Epithelial cell of proximal tubule (primary cell): ENCODE measurements at places on chromosomes 1 and 21.

- no peak for DNase-seq
Observed at GRCh38 chr1:179448437-179449149, 82.8 kb downstream of the AXDND1 start.

DNA sequence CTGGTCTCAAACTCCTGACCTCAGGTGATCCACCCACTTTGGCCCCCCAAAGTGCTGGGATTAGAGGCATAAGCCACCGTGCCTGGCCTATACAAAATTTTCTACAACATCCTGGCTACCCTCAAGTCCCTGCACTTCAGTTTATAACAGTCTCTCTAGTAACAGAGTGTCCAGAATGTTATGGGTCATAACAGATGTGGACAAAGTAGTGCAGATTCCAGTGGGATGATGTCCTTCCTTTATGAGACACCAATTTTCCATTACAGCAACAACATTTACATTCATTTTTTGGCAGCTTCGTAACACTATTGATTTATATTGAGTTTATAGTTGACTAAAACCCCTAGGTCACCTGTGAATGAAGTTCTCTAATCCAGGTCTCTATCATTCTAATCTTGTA is 429.4 kb upstream of the PTBP2 start:
- DNase-seq: no peak

GRCh38 chr1:3695326-3696217 is 43.3 kb downstream of the TP73 start:
- DNase-seq: no peak

GRCh38 chr1:203073469-203073868 is 12.3 kb downstream of the MYOG start:
- no peak for DNase-seq

DNA sequence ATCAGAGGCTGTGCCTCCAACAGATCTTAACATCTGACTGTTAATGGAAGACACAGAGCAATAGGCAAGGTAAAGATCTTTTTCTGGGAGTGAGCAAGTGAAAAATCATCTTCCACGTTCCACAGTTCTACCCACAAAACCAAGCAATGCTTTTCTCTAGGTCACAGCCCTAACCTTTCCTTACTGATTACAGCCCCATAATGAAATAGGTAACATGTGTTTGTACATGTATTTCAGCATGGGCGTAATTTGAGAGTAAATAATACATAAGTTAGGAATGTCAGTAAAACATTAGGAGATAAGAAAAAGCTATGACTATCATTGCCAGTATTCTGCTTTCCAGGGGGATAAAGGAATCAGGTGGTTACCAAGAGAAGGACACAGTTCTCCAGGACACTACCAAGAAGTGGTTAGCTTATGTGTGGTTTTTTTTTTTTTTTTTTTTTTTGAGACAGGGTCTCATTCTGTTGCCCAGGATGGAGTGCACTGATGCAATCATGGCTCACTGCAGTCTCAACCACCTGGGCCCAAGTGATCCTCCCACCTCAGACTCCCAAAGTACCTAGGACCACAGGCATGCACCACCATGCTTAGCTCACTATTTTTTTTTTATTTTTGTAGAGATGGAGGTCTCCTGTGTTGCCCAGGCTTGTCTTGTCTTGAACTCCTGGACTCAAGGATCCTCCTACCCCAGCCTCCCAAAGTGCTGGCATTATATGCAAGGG is 72.0 kb downstream of the DAP3 start:
- no peak for DNase-seq

GRCh38 chr1:69401879-69402278 is 165.8 kb upstream of the LRRC7 start:
- no peak for DNase-seq

GRCh38 chr1:57324388-57324787 is 99.5 kb downstream of the DAB1 start:
- DNase-seq: no peak
